ENCODE measurements at places on chromosomes 11 and 22.

GRCh38 chr11:1241706-1242105 is 18.8 kb downstream of the MUC5B start:
- no peak for DNase-seq

GRCh38 chr11:104957280-104957679 is 11.1 kb downstream of the CASP4 start:
- DNase-seq = no peak

- no peak for DNase-seq
Measured at GRCh38 chr11:44537679-44538078, 27.8 kb upstream of the CD82 start.

DNA sequence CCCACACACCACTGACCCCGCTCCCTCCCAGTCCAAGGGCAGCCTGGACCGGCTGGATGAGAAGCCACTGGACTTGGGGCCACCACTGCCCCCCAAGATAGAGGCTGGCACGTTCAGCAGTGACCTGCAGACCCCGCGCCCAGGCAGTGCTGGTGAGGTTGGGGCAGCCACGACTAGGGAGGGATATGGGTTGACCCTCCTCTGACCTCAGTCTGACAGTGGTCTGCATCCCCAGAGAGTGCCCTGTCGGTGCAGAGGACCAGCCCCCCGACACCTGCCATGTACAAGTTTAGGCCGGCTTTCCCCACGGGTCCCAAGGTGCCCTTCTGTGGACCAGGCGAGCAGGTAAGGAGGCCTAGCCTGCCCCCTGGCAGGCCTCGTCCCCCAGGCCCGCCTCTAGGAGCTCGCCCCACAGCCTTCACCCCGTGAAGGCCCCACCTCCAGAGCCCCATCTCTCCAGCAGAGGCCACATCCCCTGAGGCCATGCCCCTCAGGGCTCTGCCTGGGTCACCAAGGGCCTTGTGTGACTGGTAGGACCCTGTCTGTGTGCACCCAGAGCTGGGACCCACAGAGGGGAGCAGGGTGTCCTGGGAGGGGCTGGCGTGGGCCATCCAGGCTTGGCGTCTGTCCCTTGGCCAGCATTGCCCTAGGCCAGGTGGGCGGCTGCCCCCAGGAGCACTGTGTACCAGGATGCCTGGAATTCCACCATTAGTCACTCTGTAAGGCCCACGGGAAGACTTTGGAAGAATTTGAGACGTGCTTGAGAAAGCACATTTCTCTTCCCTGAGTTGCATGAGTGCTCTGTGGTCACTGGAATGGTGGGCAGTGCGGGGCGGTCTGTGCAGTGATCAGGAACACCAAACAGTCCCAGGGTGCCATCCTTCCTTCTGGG is 9.4 kb downstream of the CCDC188 start:
- no peak for DNase-seq

- no peak for DNase-seq
Measured at GRCh38 chr22:39290724-39291161, 28.7 kb downstream of the RPL3 start.

GRCh38 chr11:129144256-129144655 is 47.9 kb downstream of the ARHGAP32 start:
- DNase-seq = no peak

GRCh38 chr11:124481365-124482323 is 36.1 kb upstream of the OR8B8 start:
- no peak for DNase-seq

GRCh38 chr11:31655483-31655882 is 145.9 kb downstream of the ELP4 start:
- DNase-seq = no peak

DNA sequence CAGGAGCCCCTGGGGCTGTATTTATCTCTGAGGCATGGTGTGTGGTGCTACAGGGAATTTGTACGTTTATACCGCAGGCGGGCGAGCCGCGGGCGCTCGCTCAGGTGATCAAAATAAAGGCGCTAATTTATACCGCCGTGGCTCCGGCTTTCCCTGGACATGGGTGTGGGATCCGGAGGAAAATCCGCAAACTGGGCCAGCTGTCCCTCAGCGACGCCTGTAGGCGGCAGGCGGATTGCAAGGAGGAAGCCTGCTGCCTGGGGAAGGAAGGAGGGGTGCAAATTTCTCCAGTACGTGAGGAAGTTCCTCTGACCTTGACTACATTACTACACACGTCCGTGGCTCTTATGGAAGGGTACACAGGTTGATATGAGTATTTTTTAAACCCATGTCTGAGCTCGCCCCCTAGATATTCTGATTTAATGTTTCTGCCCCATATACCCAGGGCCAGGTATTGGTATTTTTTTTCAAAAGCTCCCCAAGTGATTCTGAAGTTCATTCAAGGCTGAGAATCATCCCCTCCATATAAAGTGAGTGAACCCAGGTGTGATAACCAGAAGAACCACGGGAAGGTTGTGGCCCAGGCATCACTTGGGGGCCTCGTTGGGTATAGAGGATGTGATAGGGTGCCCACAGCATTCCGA is 2.8 kb downstream of the MYOD1 start:
- DNase-seq = no peak
